ENCODE measurements at places on chromosomes 4 and X. TPM values are rescaled to one million over a fixed set of nuclear protein-coding genes. Genes with fewer than 3 reads are reported as not detected.

The PNMA6A gene
- total RNA-seq: not detected

DNA sequence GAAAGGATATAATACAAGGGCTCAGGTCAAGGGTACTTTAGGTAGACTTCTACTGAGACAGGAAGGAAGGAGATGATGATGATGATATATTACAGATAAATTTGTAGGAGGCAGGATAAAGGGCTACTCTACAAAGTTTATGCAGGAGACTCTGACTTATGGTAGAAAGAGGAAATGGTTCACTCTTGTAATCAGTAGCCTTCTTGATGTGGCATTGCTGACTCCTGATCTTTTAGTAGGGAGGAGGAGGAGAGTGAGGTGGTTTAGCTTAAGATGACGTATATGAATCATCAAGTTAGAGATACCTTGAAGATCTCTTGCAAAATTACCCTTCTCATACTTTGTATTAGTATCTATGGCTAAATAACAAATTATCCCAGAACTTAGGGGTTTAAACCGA lies 4.7 kb downstream of the BLTP1 start:
- peaks cover 14% of the 10 kb centered on the region for H3K36me3 ChIP-seq
- H3K4me1 ChIP-seq: 0 out of 2 replicates have a peak, but pooled peaks cover 3% of the 10 kb centered on the region
- H3K4me3 ChIP-seq: no peak overlapping the region
- no peaks in the 10 kb centered on the region for H3K27me3 ChIP-seq
- DNase-seq: no peak

DNA sequence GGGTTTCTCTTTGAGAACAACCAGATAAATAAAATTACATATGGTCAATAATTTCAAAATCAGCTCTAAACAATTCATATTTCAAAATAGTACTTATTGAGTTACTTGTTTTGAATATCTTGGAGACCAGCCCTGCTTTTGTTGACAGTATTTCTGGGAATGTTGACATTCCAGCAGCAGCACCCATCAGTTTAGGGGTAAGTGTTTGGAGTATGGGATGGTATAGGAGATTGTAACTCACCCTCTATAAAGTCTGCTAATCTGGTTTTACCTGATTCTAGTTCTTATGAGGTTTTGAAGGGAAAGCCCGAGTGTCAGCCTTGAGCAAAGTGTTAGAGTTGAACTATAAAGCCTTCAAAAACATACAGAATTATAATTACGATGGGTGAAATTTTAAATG lies 139.2 kb upstream of the ANKRD50 start:
- DNase-seq: no peak

The RXFP1 gene
- total RNA-seq: 2.2 TPM

GRCh38 chr4:169566021-169566818 lies 46.2 kb downstream of the NEK1 start:
- no peak for DNase-seq
- no peak overlapping the region for H3K4me3 ChIP-seq
- H3K27me3 ChIP-seq: no peaks in the 10 kb centered on the region
- H3K4me1 ChIP-seq: no peaks in the 10 kb centered on the region

GRCh38 chr4:40916880-40917279 lies 167.1 kb downstream of the NSUN7 start:
- no peaks in the 10 kb centered on the region for H3K4me1 ChIP-seq
- H3K36me3 ChIP-seq: no peaks in the 10 kb centered on the region
- no peak overlapping the region for H3K27ac ChIP-seq

The MCUB gene
- total RNA-seq: 46.5 TPM

DNA sequence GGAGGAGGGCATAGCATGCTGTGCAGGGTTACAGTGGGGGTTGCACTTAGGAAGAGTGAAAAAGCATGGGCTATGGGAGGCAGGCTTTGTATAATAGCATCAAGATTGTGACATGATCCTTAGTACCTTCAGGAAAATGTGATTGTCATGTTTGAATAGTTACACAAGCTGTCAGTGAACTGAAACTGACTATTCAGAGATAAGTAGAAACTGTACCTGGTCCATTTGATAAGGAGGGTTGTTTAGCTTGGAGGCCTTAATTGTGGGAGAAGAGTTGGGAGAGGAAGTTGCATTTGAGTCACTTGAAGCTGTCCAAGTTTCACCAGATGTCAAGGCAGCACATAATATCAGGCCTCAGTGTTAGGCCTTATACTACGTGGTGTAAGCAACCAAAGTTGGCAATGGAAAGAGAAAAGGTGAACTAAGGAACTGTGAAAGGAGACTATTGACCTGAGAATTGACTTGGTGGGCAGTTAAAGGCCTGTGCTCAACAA lies 85.0 kb downstream of the TEX13C start:
- no peak overlapping the region for H3K27ac ChIP-seq
- H3K36me3 ChIP-seq: no peaks in the 10 kb centered on the region
- DNase-seq: no peak

- DNase-seq: no peak
- H3K27me3 ChIP-seq: no peaks in the 10 kb centered on the region
- no peak overlapping the region for H3K4me3 ChIP-seq
- peaks cover 21% of the 10 kb centered on the region for H3K36me3 ChIP-seq
- no peak overlapping the region for H3K27ac ChIP-seq
- peaks cover 26% of the 10 kb centered on the region for H3K4me1 ChIP-seq
Measured at GRCh38 chr4:108113229-108113628, 55.5 kb downstream of the LEF1 start.

The SNCA gene
- 19.3 TPM for total RNA-seq

DNA sequence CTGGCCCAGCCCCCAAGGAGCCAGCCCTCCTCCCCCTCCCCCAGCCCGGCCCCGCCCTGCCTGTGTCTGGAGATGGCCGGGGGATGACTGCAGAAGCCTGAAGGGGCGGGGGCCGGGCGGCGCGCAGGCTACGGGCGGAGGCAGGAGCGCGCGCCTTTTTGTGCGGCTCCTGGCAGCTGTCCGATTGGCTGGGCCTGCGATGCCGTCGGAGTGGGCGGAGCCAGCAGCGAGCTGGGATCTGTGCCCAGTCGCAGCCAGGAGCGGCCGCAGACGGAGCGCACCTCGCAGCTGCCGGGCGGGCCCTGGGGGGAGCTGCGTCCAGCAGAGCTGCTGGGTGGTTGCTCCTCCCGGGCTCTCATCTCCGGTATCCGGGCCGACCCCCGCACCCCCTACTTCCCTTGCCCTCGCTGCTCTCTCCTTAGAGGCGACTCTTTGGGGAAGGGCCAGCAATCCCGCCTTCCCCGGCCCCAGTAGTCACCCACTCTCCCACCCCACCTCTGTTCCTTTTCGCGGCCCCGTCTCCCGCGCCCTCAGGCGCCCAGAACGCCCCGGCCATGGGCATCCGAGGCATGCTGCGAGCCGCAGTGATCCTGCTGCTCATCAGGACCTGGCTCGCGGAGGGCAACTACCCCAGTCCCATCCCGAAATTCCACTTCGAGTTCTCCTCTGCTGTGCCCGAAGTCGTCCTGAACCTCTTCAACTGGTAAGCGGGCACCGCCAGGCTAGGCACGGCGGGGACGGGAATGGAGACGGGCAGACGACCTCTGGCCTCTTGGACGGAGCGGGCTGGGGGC lies at the start of gene GABRQ:
GABRQ (plus strand) TSS at position 247 of the 794 bp plus-strand sequence; CDS start at position 555, 308 bp downstream.
- DNase-seq: peak; percentile 52
- no peaks in the 10 kb centered on the region for H3K4me1 ChIP-seq
- no peak within 1 kb of the TSS for H3K27ac ChIP-seq
- no peaks in the 10 kb centered on the region for H3K36me3 ChIP-seq
- no peak within 1 kb of the TSS for H3K4me3 ChIP-seq

The CT45A2 gene
- total RNA-seq: not detected

DNA sequence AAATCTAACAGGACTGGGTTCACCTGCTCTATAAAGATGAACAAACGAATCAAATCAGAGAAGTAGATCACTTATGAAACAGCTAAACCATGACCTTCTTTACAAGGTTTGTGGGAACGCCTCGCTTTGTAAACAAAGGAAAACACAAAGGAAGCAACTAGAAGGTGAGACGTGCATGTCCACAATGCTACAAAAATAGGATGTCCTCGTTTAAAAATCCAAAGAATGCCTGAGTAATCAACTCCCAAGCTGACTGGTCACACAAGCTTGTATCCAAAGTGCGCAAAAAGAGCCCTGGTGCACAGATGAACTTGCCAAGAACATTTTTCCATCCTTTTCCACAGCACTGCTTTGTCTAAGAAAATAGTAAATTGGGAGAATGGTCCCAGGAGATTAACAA lies 6.3 kb upstream of the SH3KBP1 start:
- no peaks in the 10 kb centered on the region for H3K27me3 ChIP-seq
- H3K36me3 ChIP-seq: no peaks in the 10 kb centered on the region
- no peak overlapping the region for H3K27ac ChIP-seq
- H3K4me1 ChIP-seq: peaks cover 7% of the 10 kb centered on the region
- no peak overlapping the region for H3K4me3 ChIP-seq
- no peak for DNase-seq

DNA sequence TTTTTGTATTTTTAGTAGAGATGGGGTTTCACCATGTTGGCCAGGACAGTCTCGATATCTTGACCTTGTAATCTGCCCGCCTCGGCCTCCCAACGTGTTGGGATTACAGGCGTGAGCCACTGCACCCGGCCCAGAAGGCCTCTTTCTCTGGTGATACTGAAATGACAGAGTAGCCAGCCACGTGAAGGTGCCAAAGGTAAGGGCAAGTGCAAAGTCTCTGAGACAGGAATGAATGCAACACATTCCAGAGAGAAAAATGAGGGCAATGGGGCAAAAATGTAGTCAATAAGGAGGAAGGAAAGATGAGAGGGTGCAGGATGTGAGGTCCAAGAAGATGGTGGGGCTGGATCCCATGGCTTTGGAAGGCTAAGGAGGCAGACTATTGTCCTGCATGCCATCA lies 176.0 kb downstream of the NR3C2 start:
- no peak overlapping the region for H3K4me3 ChIP-seq
- H3K27ac ChIP-seq: no peak overlapping the region
- H3K27me3 ChIP-seq: no peaks in the 10 kb centered on the region
- H3K36me3 ChIP-seq: no peaks in the 10 kb centered on the region
- H3K4me1 ChIP-seq: no peaks in the 10 kb centered on the region

- H3K4me3 ChIP-seq: no peak overlapping the region
- H3K27me3 ChIP-seq: no peaks in the 10 kb centered on the region
- no peak for DNase-seq
- H3K4me1 ChIP-seq: no peaks in the 10 kb centered on the region
Measured at GRCh38 chr4:158259955-158260575, 49.8 kb downstream of the TMEM144 start.

- H3K27ac ChIP-seq: no peak overlapping the region
- H3K4me1 ChIP-seq: no peaks in the 10 kb centered on the region
- no peak overlapping the region for H3K4me3 ChIP-seq
- H3K27me3 ChIP-seq: no peaks in the 10 kb centered on the region
- no peaks in the 10 kb centered on the region for H3K36me3 ChIP-seq
Measured at GRCh38 chrX:148609515-148610327, 109.3 kb downstream of the AFF2 start.

DNA sequence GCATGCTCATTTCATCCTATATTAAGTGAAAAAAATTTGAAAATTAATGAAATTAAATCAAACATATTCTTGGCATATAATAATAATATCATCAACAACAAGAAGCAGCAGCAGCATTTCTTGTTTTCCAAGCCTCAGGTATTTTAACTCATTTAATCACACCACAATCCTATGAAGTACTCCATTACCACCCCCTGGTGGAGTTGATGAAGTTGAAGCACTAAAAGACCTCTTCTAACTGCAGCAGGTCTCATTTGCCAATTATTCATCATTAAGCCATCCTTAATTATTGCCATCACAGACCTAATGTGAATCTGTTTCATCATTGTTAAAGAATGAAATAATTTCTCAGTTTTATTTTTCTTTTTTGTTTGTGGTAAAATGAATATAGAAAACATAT lies 801.4 kb upstream of the GRID2 start:
- no peaks in the 10 kb centered on the region for H3K4me1 ChIP-seq
- H3K27ac ChIP-seq: no peak overlapping the region
- no peak overlapping the region for H3K4me3 ChIP-seq
- H3K27me3 ChIP-seq: no peaks in the 10 kb centered on the region
- DNase-seq: no peak

- DNase-seq: peak; percentile 56
- no peaks in the 10 kb centered on the region for H3K36me3 ChIP-seq
- peak overlapping the region; percentile 59 for H3K27ac ChIP-seq
- no peaks in the 10 kb centered on the region for H3K27me3 ChIP-seq
- no peak overlapping the region for H3K4me3 ChIP-seq
- peaks cover 63% of the 10 kb centered on the region for H3K4me1 ChIP-seq
Measured at GRCh38 chrX:46588263-46588662, 14.7 kb downstream of the CHST7 start.

- H3K27me3 ChIP-seq: no peaks in the 10 kb centered on the region
- no peak overlapping the region for H3K4me3 ChIP-seq
- H3K27ac ChIP-seq: no peak overlapping the region
- peaks cover 12% of the 10 kb centered on the region for H3K4me1 ChIP-seq
Measured at GRCh38 chr4:168995537-168996295, 14.3 kb downstream of the CBR4 start.

The F8A3 gene
- total RNA-seq: 5.6 TPM

- H3K4me1 ChIP-seq: peaks cover 3% of the 10 kb centered on the region
- no peak for DNase-seq
- no peak overlapping the region for H3K27ac ChIP-seq
- H3K36me3 ChIP-seq: no peaks in the 10 kb centered on the region
Measured at GRCh38 chr4:48178931-48179330, 44.9 kb upstream of the TXK start.

- H3K27me3 ChIP-seq: no peaks in the 10 kb centered on the region
- no peak overlapping the region for H3K4me3 ChIP-seq
- no peak overlapping the region for H3K27ac ChIP-seq
- no peaks in the 10 kb centered on the region for H3K36me3 ChIP-seq
- no peaks in the 10 kb centered on the region for H3K4me1 ChIP-seq
Measured at GRCh38 chr4:109127866-109128265, 174.6 kb downstream of the COL25A1 start.

DNA sequence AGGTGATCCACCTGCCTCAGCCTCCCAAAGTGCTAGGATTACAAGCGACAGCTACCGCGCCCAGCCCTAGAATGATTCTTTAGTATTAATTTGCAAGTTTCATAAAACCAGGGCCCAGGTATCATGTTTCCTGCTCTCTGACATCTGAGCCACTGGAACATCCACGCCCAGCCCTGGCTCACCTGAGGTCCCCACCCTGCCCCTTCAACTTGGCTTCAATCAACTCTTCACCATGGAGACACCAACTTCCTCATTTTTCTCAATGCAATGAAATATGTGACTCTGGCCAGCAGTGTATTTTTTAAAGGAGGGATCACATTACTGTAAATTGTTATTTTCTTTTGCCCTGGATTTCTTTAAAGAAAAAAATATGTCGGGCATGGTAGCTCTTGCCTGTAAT lies 3.9 kb downstream of the PRSS12 start:
- H3K36me3 ChIP-seq: no peaks in the 10 kb centered on the region
- peaks cover 14% of the 10 kb centered on the region for H3K4me1 ChIP-seq
- DNase-seq: no peak
- no peak overlapping the region for H3K27ac ChIP-seq

DNA sequence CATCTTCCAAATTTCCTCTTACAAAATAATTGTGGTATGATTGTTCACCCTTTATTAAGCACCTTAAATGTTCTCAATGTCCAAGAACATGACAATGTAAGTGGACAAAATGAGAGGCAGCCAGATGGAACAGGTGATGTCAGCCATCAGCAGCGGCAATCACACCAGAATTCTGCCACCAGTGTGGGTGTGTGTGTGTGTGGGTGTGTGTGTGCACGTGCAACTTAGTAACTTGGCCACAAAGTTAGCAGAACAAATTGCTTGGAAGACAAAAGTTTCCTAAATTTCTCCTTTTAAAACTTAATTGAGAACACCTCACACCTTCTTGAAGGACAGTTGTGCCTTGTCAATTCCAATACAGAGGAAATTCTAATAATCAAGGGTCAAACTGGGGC lies 18.7 kb downstream of the LNX1 start:
- H3K36me3 ChIP-seq: no peaks in the 10 kb centered on the region
- no peak overlapping the region for H3K4me3 ChIP-seq
- DNase-seq: no peak
- peaks cover 24% of the 10 kb centered on the region for H3K4me1 ChIP-seq
- H3K27me3 ChIP-seq: no peaks in the 10 kb centered on the region

The TMEM35A gene
- total RNA-seq: not detected

The F8A1 gene
- 0.89 TPM for total RNA-seq

Data from SJSA1 (cell line).